ENCODE measurements at places on chromosomes 6 and 20.

GRCh38 chr6:25122001-25122400 lies 157.2 kb upstream of the CARMIL1 start:
- no peak for DNase-seq

- DNase-seq = no peak
These were observed 4.9 kb downstream of the GTPBP2 start for GRCh38 chr6:43623880-43624785.

- DNase-seq = no peak
These were observed 132.4 kb downstream of the DLL1 start for GRCh38 chr6:170158296-170159021.

GRCh38 chr20:32642257-32643046 lies 31.3 kb downstream of the C20orf203 start:
- no peak for DNase-seq

GRCh38 chr6:158595223-158595622 lies 35.3 kb downstream of the TMEM181 start:
- DNase-seq = no peak

DNA sequence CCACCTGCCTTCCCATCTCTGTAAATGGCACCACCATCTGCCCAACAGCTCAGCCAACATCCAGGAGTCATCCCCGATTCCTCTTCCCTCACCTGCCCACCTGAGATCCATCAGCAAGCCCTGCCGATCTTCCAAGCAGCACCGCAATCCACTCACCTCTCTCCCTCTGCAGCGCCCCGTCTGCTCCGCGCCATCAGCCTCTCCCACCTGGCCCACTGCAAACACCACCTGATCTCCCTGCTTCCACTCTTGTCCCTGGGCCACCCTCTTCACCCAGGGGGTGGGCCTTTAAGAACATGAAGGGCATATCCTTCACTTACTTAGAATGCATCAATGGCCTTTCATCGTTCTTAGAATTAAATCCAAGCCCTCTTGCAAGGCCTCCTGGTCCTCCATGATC lies 457.3 kb upstream of the SULF2 start:
- DNase-seq = no peak

- DNase-seq = no peak
These were observed 39.7 kb downstream of the SYNJ2 start for GRCh38 chr6:158021376-158021775.

DNA sequence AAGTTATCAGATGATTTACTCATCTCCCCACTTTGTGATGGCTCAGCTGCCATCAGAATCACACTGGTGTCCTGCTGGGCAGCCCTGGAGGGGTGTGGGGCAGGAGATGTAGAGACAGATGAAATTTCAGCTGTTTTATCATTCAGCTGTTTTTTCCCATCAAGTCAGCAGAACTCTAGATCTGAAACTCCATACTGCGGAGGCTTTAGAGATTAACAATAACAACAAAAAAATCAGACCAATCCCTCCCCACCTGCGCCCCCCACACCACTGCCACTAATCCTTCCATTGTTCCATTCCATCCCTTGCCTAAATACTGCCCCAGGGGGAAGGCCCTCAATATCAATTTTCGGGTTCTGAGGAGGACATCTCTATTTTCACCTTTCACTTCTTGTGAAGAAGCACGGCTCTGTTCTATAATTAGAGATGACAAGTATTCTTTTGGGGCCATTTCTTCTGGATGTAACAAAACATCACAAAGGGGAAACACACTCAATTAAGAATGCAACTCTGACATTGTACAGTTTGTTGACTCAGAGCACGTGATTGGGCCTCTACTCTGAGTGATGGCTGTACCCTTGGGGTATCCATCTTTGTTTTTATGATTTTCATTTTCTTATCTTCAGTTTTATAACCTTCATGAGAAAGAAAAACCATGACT lies 396.3 kb downstream of the ZFAND3 start:
- no peak for DNase-seq

DNA sequence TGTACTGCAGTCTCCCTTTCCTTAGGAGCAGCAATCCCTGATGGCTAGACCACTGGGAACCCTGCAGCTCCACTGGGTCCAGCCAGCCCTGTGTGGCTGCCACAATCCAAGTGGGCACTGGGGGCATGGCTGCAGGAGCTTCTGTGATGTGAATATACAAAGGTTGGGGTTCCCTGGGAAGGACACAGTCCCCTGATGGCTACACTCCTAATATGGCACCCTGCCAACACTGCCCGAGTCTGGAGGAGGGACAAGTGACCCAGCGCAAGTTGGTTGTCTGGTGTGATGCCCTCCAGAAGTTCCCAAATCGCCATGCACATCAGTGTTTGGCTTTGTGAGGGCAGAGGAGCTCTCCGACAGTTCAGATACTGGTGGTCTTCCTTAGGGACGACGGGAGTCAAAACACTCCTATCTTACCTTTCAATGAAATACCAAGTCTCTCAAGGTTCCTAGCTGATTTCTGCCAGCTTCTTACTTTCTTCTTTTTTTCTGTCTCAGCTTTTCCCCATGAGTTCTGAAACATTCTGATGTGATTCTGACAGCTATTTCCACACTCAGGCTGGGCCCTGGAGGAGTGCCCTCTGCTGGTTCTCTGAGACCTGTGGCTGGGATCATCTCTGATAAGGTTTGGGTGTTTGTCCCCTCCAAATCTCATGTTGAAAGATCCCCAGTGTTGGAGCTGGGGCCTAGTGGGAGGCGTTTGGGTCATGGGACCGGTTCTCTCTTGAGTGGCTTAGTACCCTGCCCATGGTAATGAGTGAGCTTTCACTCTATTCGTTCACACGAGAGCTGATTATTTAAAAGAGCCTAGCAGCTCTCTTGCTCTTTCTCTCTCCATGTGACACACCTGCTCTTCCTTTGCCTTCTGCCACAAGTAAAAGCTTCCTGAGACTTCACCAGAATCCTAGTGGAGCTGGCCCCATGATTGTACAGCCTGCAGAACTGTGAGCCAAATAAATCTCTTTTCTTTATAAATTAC lies 15.5 kb upstream of the ZFP57 start:
- no peak for DNase-seq

DNA sequence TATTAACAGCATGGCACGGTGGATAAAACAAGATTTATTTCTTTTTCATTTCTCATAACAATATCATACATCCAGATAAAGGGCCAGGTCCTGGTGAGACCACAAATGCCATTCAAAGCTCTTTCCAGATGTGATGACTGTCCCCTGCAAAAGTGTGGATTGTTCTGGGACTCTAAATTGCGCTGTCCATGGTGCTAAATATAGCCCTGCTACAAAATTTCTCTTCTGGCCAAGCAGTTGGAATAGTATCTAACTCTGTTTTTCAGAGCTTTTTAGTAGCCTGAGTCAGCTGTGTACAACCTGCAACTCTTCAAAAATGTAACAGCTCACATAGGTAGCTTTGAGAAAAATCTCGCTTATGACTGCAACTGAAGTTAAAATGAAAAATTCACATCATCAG lies 115.8 kb downstream of the MANEA start:
- DNase-seq = no peak

DNA sequence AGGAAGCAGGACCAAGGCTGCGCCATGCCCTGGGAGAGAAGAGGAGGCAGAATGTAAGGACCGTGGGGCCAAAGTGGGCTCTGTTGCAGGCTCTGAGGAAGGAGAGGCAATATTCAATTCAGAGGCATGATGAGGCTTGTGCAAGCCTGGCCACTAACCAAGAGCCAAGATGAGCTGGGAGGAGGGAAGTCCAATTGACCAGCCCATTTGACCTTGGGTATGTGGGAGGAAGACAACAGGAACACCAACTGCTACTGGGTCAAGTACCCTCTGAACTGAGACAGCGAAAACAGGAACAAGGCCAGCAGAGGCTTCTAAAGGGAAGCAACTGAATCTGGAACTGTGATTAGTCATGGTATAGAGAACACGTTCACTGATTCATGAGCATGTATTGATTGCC lies 779.6 kb downstream of the MAFB start:
- DNase-seq = no peak

DNA sequence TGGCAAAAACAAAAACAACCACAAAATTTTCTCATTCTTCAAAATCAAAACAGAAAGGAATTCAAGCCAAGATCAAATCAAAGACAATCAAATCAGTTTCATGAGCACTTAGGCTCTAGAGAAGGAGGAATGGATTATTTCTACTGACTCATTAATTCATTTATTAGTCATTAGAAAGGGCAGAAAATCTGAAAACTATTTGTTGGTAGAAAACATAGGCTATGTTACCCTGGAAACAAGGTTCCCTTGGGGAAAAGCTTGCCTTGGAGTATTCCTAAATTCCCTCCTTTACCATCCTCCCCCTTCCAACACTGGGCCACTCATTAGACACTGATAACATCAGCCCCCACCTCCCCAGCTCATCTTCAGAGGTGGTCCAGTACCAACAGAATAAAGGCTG lies 17.5 kb downstream of the KIF16B start:
- DNase-seq = no peak

DNA sequence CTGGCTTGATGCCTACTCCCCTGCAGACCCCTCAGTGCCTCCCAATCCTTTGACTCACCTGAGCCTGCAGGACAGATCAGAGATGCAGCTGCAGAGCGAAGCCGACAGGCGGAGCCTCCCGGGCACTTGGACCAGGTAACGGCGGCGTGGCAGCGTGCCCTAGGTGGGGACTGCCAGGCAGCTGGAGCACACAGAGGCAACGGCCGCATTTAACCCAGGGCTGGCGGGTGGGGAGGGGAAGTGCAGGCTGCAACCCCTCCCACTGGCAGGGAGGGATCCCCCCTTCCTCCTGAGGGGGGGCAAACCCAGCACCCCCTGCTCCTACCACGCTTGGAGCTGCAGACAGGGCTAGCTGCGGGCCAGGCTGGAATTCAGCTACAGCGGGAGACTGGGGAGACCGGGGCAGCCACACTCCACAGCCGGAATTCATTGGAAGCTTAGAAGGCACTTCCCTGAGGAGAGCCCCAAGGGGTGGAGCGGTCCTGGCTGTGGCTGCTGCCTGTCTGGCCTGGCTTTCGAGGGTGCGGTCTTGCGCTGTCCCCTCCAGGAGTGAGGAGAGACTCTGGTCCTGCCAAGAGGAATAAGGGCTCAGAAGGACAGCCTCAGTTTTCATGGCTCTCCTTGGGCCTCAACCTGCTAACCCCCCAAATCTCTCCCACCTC lies at the start of gene MATN4:
Gene MATN4, minus strand, starts transcription at position 183 of the 662 bp plus-strand sequence. CDS start 2,717 bp downstream, outside the sequence.
- DNase-seq = no peak

GRCh38 chr6:82396964-82397751 lies 33.5 kb downstream of the TPBG start:
- DNase-seq = no peak

DNA sequence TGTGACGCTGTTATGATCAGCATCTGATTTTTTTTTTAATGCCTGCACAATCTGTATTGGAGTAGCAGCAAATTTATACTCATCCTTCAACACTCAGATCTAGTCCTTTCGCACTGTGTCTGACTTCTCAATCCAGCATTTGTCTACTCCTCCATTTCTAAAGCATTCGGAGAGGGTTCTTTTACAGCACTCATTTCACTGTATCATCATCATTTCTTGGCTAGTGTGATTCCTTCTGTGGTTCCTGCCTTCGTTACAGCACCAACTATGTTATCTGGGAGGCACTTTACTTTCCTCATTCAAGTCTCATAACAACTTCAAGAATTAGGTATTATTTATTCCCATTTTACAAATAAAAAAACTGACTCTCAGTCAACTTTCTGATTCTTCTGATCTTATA lies 18.0 kb downstream of the NUDT3 start:
- DNase-seq = no peak

All from stimulated activated CD4-positive, alpha-beta T cell treated with anti-CD3 and anti-CD28 coated beads, Interleukin-12 subunit alpha, Interleukin-12 subunit beta, amount 100 ng/mL, for 24 hours (primary cell).